Stimulated activated CD4-positive, alpha-beta T cell treated with anti-CD3 and anti-CD28 coated beads, TNF-alpha, amount 100 ng/mL, for 4 hours (primary cell): ENCODE measurements at places on chromosomes 7 and 10.

- DNase-seq, result peak; percentile 6
Measured at GRCh38 chr10:79904671-79905321, 44.1 kb downstream of the SFTPD start.

GRCh38 chr10:48614481-48615390 is 9.9 kb upstream of the ARHGAP22 start:
- DNase-seq, result no peak

DNA sequence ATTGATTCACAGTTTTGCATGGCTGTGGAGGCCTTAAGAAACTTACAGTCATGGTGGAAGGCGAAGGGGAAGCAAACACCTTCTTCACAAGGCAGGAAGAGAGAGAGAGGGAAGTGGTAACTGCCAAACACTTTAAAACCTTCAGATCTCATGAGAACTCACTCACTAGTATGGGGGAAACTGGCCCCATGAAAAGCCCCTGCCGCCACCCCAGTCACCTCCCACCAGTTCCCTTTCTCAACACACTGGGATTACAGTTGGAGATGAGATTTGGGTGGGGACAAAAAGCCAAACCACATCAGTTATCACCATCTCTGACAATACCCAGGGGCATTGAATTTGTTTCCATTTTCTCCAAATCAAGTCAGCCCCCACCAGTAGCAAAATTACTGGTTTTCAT is 740.4 kb downstream of the GATA3 start:
- DNase-seq, result no peak

DNA sequence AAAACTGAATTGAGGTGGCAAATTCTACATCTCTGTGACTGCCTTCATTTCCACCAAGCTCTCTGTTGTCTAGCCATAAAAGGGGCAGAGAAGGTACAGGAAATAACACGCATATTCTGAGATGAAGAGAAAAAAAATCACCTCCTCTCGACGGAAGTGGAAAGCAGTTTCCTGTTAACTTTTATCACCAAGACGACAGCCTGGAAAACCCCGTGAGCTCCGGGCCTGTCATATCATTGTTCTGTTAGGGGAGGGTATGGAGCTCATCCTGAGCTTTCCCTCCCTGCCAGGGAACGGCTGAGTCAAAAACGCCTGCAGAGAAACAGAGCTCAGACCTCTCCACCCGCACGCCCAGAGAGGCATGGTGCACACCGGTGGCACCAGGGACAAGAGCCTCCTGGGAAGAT is 200.3 kb downstream of the PRPF18 start:
- peak; percentile 45 for DNase-seq

- no peak for DNase-seq
Measured at GRCh38 chr10:97798958-97799610, 27.3 kb upstream of the SFRP5 start.

DNA sequence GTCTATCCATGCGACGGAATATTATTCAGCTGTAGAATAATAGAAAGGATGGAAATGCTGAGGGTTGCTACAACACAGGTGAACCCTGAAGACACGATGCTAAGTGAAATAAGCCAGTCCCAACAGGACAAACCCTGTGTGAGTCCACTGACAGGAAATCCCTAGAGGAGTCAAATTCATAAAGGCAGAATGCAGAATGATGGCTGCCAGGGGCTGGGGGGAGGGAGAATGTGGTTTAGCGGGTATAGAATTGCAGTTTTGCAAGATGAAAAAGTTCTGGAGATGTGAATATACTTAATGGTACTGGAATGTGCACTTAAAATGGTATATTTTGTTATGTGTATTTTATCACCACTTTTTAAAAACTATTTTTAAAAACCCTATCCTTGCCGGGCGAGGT is 36.9 kb upstream of the DOCK1 start:
- no peak for DNase-seq

DNA sequence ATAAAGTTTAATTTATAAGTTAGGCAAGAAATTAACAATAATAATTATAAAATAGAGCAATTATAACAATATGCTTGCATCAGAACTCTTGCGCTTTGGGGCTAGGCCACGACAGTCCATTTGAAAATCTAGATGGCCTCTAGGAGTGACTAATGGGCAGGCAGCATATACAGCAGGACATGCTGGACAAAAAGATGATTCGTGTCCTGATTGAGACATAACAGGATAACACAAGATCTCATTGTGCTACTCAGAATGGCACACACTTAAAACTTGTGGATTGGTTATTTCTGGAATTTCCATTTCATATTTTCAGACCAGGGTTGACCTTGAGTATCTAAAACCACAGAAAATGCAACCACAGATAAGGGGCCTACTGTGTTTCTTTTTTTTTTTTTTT is 27.5 kb downstream of the CTNNA3 start:
- no peak for DNase-seq

- DNase-seq, result no peak
Measured at GRCh38 chr7:108086546-108086945, 43.6 kb downstream of the LAMB4 start.

DNA sequence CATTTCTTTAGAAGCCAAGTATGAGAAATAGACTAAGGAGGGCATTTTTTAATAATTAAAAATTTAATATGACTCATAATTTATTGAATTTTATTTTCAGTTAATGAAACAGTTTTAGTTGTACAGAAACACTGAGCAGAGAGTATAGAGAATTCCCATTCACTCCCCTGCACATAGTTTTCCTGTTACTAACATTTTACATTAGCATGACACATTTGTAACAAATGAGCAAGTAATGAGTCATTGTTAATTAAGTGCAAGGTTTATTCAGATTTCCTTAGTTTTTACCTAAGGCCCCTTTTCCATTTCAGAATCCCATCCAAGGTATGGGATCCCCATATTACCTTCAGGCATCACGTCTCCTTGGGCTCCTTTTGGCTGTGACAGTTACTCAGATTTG is 271.5 kb upstream of the FZD8 start:
- no peak for DNase-seq

- no peak for DNase-seq
Measured at GRCh38 chr10:107914450-107915214, 750.1 kb upstream of the SORCS1 start.

- no peak for DNase-seq
Measured at GRCh38 chr10:67875340-67876238, 8.9 kb upstream of the SIRT1 start.

DNA sequence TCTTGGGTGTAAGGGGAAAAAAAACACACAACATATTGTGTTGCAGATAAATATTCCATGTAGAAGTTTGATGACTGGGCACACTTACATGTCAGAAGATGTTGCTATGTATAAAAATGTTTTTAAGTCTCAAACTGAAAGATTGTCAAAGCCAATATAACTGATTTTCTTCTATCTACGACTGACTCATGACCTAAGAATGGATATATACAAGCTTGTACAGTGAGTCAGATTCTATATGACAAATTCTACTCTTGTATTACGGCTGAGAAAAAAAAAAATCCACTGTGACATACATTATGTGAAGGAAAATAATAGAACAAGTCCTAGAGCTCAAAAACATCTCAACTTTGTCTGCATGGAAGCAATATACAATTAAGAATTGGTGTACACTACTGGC is 343.0 kb upstream of the PCDH15 start:
- DNase-seq, result no peak

GRCh38 chr10:63977329-63977923 is 456.2 kb downstream of the REEP3 start:
- no peak for DNase-seq

- no peak for DNase-seq
Measured at GRCh38 chr10:124119946-124120345, 26.5 kb upstream of the CHST15 start.

DNA sequence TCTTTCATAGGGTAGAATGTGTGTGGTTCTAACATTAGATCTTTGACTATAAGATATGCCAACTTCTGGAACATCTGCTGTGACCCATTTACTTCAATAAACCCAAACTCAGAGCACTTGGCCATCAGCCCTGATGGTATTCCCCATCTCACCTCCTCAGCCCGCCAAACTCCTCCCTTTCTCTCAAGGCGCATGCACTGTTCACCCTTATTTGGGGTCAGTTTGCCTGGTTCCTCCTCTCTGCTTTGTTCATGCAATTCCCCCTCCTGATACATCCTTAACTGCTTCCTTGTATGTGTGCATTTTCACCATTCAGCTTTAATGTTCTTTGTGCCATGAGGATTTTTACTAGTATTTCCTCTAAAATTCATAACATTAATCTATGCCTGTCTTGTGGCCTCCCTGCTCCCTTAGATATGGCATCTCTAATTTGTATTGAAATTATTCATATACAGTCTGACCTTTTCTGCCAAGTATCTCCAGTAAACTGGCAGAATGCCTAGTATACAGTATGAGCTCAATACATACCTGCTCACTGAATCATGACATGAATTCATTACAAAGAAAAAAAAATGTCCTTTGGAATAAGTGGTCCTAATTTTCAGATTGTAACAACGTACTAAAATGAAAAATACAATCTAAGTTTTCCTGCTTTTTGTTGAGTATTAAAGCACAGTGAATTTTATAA is 336.8 kb upstream of the IGFBP3 start:
- no peak for DNase-seq

GRCh38 chr7:74617180-74617744 is 40.3 kb upstream of the GTF2I start:
- DNase-seq, result no peak

DNA sequence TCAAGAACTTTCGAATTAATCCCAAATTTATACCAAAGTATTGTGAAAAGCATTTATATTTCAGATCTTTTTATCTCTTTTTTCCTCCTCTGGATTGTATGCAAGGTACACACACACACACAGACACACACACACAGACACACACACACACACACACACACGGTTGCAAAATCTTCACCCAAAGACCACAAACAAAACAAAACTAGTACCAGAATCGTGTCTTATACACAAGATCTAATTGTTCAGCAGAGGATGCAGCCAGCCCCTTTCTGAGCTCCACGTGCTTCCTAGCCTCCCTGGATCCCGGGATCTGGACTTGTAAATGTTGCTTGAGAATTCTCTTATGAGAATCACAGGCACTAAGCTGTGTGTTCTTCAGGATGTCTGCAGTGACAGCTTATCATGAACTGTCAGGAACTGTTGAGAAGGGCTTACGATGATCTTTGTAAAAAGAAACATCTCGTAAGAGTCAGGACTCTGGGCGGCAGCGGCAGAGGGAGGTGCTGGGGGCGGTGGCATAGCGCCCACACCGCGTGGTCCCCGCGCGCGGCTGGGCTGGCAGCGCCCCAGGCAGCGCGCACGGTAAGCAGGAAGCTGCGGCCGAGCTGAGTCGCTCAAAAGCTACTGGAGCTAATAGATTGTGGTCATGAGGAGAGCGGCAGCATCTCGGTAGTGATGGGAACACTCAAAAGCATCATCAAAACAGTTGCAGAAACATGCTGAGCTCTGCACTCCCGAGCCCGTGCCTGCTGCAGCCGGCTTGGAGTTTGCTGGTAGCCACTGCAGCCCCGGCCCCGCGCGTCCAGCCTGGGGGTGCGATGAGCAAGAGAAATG is 277.6 kb downstream of the GATA3 start:
- peak; percentile 52 for DNase-seq

GRCh38 chr10:131354380-131354779 is 42.9 kb upstream of the TCERG1L start:
- DNase-seq, result no peak

DNA sequence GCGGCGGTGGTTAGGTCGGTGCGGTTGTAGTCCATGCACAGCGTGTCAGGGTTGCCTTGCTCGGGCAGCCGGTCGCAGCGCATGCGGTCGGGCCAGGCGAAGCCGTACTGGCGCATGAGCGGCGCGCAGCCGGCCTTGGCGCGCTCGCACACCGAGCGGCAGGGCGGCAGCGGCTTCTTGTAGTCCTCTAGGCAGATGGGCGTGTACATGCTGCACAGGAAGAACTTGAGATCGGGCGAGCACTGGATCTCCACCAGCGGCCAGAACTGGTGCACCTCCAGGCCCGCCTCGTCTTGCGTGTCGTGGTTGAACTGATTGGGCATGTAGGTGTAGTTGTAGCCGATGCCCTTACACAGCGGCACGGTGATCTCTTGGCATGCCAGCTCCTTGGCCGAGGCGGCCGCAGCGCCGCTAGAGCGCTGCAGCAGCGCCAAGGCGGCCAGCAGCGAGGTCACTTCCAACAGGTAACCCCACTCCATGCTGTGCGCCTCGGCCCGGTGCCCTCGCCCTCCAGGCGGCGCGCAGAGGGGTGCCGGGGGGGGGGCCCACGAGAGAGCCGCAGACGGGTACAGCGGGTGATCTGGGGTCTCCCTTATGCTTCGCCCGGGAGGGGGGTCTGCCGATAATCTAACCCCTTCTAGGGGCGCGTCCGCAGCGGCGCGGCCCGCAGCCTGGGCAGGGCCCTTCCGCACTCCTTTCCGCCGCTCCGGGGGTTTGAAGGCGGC is 983 bp downstream of the FZD8 start:
- no peak for DNase-seq

DNA sequence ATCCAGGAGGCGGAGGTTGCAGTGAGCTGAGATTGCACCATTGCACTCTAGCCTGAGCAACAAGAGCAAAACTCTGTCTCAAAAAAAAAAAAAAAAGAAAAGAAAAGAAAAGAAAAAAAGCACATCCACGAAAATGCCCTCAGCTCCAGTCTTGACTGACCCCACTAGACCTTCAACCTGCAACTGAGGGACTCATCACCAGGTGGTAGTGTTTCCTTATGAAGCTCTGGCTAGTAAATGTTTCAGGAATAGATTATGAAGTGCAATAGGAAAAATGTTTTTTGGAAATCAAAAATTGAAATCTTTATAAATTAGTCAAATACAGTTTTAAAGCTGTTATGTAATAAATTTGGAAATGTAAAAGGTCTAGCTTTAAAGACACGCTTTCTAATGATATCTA is 22.4 kb downstream of the TLL2 start:
- DNase-seq, result no peak

DNA sequence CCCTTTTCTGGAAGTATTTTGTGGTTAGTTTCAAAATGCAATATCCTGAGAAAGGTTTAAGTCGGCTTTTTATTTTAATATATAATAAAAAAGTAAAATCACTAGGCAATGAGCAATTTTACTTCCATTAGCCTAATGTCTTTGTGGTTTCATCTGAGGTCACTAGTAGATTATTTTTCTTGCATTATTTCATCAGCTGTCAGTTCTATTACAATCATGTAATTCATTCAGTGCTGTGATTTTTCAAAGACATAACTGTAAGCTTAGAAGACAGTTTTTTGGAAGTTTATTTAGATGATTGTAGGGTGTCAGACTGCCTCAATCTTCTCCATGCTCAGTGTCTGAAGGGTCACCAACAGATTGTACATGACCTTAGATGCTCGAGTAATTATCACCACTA is 568.0 kb upstream of the GALNT17 start:
- no peak for DNase-seq

- DNase-seq, result no peak
Measured at GRCh38 chr7:101486433-101487104, 123.9 kb downstream of the COL26A1 start.

DNA sequence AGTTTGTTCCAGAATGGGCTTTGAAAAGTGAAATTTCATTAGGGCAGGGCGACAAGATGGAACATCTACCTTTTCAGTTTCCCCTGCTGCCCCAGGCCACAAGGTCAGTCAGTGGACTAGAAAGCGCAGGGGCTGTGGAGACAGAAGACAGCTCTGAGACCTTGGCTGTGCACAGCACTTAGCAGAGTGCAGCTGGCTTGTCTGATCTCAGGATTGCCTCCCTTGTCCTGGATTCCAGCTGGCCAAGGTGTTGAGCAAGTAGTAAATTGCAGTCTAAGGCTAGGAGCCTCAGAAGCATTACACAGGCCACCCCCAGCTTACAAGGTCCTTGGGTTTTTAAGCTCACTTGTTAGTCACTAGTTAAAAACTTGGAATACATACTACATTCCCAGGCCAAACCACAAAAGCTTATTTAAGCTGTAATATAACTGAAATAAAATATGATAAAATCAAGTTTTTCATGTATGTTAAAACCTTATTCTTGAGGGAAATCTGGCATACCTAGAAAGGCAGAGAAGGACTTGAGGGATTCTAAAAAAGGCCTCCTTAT is 67.3 kb upstream of the NPY start:
- DNase-seq, result no peak

GRCh38 chr10:72010234-72010973 is 46.2 kb downstream of the CHST3 start:
- DNase-seq, result no peak
